ENCODE measurements at places on chromosomes 3 and 15.
A peak's percentile ranks its signal among the peaks of the same experiment; 100 is the strongest.

GRCh38 chr3:112373924-112374323 lies 41.0 kb downstream of the CD200 start:
- DNase-seq: no peak

- DNase-seq: no peak
Observed at GRCh38 chr3:54970895-54971294, 43.0 kb upstream of the LRTM1 start.

- no peak for DNase-seq
Observed at GRCh38 chr3:63900459-63900858, 11.7 kb downstream of the SCAANT1 start.

- no peak for DNase-seq
Observed at GRCh38 chr15:33433821-33434220, 123.1 kb downstream of the RYR3 start.

GRCh38 chr15:52334491-52335160 lies 39.0 kb upstream of the MYO5C start:
- no peak for DNase-seq

GRCh38 chr3:27025718-27026117 lies 343.5 kb downstream of the NEK10 start:
- peak; percentile 64 for DNase-seq

DNA sequence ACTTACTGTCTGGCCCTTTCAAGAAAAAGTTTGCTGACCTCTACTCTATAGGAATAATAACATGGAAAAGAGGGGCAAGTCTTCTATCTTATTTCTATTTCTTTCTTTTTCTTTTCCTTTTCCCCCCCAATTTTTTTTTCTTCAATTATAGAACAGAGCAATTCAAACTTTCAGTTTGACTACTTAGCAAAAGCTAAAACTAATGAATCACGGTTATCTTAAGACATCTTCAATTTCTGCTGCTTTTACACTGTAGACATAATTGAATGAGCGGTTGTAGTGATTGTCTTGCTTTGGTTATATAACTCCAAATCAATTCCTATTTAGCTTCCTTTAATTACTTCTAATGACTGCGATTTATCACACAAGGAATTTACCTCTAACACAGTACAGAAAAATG lies 74.3 kb upstream of the P2RY1 start:
- no peak for DNase-seq

DNA sequence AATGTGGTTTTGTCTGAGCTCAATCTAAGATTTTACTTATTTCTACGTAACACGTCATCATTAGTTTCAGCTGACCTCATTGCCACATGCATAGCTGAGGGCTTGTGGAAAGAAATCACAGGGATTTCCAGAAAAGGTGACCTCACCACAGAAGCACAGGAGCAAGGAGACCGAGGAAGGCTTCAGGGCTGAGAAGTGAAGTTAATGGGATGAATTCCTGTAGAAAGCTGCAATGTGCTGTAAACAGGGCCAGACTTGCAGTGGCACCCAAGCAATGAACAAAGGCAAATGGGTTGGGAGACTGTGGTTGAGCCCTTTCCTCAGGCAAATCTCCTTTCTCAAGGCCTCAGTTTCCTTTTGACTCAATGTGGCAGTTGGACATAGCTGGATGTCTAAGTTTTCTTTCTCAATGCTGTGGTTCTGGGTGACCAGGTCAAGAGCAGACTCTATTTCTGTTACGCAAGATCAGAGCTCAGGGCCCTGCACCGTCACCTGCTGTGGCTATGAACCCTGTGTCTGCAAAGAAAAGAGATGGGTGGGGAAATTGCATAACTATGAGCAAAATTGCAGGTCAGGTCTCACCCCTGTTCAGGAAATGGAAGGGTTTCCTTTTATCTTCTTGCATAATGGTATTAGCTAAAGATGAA lies 252.2 kb upstream of the TBL1XR1 start:
- DNase-seq: no peak

GRCh38 chr3:122530164-122530563 lies 15.4 kb upstream of the KPNA1 start:
- DNase-seq: no peak

- DNase-seq: no peak
Observed at GRCh38 chr3:41350441-41350840, 151.1 kb downstream of the CTNNB1 start.

DNA sequence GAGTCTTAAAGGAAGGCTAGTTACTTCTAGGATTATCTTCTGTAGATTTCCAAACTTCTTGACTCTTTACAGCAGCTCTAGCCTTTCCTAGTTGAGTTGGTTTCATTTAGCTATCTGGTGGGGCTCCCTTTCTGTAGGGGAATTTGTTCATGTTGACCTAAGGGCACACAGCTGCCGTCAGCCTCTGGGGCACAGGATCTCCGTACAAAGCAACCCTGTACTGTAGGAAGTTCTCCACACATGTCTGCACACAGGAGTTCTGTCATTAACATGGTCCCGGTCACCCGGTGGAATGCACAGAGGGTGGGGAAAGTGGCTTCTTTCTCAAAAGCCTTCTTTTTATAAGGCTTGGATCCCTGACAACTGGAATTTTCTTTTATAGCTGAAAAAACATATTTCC lies 88.7 kb upstream of the TNIK start:
- DNase-seq: no peak

Measured in cerebellar cortex (tissue), 1 donor.